ELF-1 (cell line): ENCODE measurements at places on chromosomes 13 and 19.

GRCh38 chr13:44936246-44936645, 53.0 kb downstream of the NUFIP1 start:
- no peak for DNase-seq

DNA sequence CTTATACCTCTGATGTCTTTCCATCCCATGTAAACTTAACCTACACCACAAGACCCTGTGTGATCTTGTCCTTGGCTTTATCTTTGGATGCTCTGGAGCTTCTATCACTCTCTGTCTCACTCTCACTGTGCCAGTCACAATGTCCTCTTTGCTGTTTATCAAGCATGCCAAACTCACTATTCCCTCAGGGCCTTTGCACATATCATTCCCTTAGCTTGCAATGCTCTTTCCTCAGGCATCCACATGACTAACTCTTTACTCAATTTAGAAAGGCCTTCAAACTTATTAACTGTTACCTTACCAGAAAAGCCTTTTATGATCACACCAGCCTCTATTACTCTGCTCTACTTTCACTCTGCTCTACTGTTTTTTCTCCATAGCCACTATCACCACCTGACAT, 354.1 kb downstream of the RFC3 start:
- no peak for DNase-seq

GRCh38 chr19:9801976-9802375, 16.9 kb downstream of the FBXL12 start:
- peak; percentile 47 for DNase-seq

- DNase-seq = no peak
Measured at GRCh38 chr13:97348569-97349100, 85.3 kb upstream of the RAP2A start.

- DNase-seq = peak; percentile 100
Measured at GRCh38 chr19:35931161-35931873, 4.9 kb upstream of the LRFN3 start.

DNA sequence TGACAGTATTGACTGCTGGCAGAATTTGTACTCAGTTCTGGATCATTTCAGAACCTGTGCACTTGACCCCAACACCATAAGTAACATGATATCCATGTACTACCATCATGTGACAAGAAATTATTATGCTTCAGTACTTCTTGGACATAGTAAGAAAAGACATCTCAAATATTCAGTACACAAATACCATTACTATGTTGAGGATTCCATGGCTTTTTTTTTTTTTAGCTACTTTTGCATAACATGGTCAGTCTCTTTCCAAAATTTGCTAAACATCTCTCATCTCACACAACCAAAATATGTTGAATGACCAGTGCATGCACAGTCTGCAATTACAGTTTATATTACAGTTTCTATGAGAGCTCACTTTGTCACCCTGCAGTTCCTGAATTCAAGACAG, 85.3 kb downstream of the FLT1 start:
- DNase-seq = no peak

DNA sequence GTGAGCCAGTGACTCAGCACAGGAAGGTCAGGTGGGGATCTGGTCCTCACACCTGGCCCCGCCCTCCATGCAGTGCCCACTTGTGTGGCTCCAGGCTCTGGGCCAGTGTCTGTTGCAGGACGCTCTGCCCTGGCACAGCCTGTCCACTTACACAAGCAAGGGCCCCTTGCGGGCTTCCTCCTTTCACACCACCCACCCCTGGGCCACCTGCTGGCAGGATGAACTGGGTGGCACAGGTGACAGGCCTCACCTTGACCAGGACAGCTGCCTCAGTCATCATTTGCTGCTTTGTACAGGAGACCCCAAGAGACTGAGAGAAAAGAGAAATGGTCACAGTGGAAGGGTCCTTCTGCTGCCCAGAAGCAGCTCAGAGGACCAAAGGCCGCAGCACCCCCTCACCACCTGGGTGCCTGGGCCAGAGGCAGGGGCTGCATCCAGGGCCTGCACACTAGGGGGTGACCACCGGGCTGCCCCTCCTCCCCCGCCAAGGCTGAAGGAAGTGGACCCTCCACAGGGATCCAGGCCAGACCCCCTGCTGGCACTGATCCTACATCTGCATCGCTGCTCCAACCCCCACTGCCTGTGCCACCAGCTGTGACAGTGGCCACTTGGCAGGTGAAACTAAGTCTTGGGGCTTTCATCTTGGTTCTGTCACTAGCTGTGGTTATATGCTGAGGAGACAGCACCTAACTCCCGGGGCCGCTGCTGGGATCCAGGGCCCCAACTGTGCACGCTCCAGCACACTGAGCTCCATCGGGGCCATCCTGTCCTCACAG, 110.3 kb downstream of the TUBA3C start:
- no peak for DNase-seq

GRCh38 chr19:17402982-17403855, 2.2 kb downstream of the BST2 start:
- peak; percentile 75 for DNase-seq

- no peak for DNase-seq
Measured at GRCh38 chr13:79995334-79995733, 345.6 kb downstream of the SPRY2 start.

DNA sequence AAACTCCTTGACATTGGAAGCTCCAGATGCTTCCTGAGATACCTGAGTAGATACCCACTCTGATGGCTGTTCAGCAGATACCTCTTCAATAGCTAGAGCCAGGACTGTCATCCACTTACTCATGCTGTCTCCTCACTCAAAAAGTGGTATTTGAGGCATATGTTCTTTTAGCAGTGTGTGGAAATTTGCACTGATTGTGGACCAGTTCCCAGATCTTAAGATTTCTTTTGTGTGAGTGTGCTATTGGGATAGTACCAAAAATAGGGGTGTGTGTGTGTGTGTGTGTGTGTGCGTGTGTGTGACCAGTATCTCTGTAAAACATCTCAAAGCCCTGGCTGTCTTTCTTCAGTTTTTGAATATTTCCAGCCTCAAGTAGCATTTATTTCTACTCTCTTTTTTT, 108.3 kb downstream of the SLITRK5 start:
- DNase-seq = no peak

DNA sequence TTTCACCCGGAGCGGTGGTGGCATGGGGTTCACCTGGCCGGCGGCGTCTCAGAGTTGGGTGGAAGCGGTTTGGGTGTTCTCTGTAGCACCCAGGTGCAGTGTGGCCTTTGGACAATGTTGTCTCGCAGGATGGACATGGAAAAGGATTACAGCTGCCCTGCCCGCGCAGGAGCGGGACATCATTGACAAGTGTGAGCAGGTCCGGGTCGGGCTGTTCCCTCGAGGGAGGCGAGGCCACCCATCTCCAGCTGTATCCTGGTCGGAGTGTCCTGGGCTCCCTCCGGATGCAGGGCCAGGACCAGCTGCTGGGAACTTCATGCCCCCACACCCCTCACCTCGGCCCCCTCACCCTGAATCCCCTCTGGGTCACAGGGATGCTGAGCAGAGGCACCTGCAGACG, 7.8 kb upstream of the ZNF14 start:
- no peak for DNase-seq

- no peak for DNase-seq
Measured at GRCh38 chr19:3335431-3336350, 30.7 kb upstream of the NFIC start.

DNA sequence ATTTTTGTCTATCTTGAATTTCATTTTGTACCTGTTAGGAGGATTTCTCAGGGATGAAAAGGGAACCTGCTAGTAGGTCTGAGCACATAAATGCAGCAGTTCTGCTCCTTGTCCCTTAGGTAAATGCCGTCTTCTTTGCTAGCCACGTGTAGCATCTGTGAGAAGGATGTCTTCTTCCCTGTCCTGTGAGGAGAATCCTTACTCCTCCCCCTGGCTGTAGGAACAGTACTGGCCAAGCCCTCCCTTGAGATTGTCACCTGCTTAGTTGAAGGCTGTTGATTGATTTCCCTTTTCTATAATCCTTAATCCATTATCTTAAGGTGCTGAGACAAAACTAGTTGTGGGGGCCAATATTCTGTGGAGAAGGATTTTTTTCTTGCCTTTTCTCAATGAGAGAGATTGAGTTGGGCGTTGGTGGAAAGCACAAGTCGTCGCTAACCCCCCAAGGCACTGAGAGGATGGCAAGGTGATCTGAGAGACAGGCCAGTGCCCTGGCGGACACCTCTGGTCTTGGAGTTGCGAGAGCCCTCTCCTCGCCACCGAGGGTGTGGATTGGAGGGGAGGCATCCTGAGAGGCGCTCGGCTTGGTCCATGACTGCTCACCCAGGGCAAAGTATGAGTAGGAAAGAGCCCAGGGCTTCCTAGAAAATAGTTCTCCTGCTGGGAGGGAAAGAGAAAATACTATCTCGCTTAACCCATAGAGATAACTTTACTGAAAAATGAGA, 216.7 kb downstream of the ATP8A2 start:
- no peak for DNase-seq

DNA sequence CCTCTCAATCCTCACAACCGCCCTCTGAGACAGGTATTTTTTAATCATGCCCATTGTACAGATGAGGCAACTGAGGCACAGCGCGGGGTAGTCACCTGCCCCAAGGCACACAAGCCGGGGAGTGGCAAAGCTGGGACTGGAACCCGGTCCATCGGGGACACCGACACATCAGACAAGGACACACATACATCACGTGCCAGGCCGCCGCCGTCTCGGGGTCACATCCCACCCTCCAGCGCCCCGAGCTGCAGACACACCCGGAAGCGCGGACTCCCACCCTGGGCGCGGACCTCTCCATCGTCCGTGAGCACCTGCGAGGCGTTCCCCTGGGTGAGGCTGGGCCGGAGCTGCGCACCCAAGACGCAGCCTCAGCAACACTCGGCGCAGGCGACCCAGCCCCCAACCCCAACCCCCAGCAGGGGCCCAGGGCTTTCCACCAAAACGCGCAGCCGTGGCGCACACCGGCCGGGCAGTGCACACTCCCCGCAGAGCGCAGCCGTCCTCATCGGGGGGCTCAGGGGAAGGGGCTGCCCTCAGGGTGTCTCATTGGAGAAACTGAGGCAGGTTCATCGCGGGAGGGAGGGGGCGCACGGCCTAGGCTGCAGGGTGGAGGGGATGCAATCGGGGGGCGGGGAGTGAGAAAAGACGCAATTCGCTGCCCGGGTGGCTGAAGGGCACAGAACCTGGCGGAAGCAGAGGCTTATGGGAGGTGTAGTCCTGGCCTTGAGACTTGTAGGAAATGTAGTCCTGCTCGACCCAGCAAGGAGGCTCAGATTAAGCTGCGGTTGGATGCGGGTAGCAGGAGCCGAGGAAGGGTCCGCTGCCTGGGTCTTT, 1.9 kb upstream of the LMTK3 start:
- DNase-seq = peak; percentile 79

GRCh38 chr19:13670846-13671245, 93.5 kb upstream of the MRI1 start:
- DNase-seq = no peak

GRCh38 chr13:49874430-49874829, 61.7 kb downstream of the SPRYD7 start:
- DNase-seq = no peak

DNA sequence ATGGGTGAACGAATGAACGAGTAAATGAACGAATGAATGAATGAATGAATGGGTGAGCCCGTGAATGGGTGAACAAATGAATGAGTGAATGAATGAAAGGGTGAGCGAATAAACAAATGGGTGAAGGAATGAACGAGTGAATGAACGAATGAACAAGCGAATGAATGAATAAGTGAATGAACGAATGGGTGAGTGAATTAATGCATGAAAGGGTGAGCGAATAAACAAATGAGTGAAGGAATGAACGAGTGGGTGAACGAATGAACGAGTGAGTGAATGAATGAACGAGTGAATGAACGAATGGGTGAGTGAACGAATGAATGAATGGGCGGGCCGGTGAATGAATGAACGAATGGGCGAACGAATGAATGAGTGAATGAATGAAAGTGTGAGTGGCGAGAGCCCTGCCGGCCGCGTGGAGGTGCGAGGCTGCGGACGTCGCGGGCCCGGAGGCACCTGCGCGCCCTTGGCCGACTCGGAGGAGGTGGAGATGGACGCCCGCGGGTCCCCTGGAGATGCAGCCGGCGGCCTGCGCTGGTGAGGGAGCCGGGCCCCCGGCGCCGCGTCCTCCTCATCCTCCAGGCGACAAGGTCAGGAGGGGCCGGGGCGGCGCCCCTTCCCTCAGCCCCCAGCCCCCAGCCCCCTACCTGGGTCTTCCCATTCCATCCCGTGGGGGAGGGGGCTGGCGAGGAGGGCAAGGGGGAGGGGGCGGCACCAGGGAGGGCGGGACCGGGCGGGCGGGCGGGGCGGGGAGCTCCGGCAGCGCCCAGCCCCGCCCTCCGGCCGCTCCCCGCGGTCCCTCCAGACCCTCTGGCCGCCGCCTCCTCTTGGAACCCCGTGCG, 15.4 kb downstream of the ANKRD24 start:
- DNase-seq = no peak

DNA sequence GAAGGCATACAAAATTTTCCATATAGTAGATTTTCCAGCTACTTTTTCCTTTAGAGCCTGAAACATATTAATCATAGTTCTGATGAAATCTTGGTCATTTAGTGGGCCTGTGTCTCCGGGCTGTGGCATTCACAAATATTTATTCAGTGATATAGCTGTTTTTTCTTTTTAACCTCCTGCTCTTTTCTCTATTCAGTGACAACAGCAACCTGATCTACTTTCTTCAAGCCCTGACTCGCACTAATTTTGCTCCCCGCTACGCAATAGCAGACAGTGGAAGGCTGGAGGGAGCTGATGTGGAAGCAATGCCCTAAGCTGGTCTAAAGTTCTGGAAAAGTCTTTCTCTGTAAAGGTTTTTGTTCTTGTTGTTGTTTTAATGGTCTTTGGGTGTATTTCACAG, 289.7 kb downstream of the SLITRK6 start:
- no peak for DNase-seq

DNA sequence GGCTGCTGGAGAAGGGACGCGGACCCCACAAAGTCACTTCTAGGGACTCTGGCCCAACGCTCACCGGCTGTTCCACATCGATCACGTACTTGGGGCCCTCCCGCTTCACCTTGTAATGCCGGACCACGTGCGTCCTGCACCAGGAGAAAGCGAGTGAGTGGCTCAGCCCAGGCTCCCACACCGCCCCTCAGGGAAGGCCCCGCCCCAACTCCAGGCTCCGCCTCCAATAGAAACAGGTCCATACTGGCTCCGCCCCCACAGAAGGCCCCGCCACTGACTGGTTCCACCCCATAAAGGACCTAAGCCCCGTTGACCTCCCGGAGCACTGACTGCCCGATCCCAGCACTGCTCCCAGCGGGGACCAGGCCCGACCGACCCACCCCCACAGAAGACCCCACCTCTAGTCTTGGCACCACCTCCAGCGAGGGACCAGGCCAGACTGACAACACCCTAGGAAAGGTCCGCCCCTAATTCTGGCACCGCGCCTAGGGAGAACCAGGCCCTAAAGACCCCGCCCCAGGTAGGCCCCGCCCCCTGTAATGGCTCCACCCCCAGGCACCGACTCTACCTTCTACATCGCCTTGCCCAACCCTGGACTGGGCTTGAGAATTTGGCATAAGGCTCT, 11.3 kb downstream of the STAP2 start:
- DNase-seq = peak; percentile 94
